ENCODE measurements at places on chromosomes 5 and 9.

- DNase-seq: no peak
Measured at GRCh38 chr9:129909851-129910250, 74.6 kb downstream of the USP20 start.

DNA sequence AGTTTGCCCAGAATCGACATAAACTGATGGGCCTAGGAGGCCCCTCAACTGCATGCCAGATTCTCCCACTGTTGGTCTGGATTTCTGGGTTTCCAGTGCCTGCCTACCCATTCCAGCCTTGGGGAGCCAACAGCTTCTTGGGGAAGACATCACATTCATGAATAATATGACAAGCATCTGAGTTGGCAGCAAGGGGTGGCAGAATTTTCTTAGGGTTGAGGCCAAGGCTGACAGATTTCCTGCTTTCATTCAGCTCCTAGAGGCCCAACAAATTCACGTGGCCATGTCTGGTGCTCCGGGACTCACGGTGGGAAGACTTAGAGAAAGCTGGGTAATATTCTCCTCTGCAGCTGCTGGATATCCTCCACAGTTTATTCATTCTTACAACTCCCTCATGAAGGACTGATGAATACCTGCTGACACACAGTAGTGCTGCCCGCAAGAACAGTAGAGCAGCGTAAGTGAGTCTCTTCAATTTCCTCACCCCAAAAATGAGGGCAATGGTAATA, 305.0 kb upstream of the TNC start:
- DNase-seq: no peak

DNA sequence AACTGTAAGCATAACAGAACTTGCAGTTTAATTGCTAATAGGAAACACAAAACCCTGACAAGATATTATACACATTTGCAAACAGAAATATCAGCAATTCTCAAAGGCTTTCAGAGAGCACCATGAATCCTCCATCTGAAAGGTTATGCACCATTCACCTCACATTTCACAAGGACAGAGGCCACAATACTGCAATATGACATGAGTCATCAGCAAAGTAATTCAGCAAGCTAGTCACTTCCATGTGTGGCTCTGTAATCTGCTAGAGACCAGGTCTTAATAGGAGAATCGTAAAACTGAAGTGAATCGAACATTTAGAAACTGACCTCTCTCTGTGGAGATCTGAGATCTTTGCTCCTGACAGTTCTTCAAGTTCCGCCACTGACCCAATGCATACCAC, 28.3 kb downstream of the IARS1 start:
- no peak for DNase-seq

GRCh38 chr9:14351221-14351836, 37.4 kb upstream of the NFIB start:
- no peak for DNase-seq

DNA sequence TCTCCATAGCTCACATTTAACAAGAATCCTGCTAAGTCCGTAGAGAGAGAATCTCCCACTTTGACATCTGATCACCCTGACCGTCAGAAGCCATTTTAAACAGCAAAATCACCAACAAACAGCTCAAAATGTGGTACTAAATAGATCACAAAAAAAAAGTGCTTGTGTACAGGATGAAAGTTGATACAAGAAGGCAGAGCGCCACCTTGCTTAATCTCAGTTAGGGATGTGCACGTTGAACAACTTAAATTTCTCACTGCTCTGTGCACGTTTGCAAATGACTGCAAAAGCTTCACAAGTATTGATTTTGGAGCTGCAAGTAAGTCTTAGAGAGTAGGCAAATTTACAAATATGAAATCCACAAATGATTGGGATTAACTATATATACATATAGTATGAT, 63.1 kb upstream of the NREP start:
- DNase-seq: no peak

- no peak for DNase-seq
Measured at GRCh38 chr5:73390972-73391371, 57.6 kb downstream of the FOXD1 start.
